Activated naive CD4-positive, alpha-beta T cell treated with anti-CD3 and anti-CD28 coated beads, Interleukin-2, amount 50 U/mL, for 72 hours (primary cell): ENCODE measurements at places on chromosomes 6 and 20.
A peak's percentile ranks its signal among the peaks of the same experiment; 100 is the strongest.

- no peak for DNase-seq
Measured at GRCh38 chr6:98601716-98602115, 232.7 kb upstream of the POU3F2 start.

GRCh38 chr6:44404022-44404714, 16.7 kb downstream of the CDC5L start:
- no peak for DNase-seq

GRCh38 chr6:80249897-80250296, 143.4 kb downstream of the BCKDHB start:
- DNase-seq: no peak

- no peak for DNase-seq
Measured at GRCh38 chr20:59611286-59611685, 6.9 kb downstream of the PHACTR3 start.

DNA sequence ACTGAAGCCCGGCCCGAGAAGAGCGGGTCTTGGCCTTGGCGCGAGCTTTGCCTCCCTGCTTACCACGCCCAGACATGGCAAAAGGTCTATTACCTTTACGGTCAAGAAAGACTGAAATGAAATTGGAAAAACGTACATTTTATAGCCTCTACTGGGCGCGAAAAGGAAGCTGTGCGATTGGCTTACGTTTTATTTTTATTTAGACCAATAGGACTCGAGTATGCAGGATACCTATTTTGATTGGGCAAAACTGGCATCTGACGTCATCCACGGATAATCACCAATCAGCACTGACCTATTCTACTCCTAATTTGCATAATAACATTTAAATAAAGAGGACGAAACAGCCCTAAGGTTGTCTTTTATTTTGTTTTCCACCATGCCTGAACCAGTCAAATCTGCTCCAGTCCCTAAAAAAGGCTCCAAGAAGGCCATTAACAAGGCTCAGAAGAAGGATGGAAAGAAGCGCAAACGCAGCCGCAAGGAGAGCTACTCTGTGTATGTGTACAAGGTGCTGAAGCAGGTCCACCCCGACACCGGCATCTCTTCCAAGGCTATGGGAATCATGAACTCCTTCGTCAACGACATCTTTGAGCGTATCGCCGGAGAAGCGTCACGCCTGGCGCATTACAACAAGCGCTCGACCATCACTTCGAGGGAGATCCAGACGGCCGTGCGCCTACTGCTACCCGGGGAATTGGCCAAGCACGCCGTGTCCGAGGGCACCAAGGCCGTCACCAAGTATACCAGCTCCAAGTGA, 97.4 kb downstream of the OR2B2 start:
- DNase-seq: peak; percentile 71

GRCh38 chr6:149451376-149452036, 33.3 kb downstream of the ZC3H12D start:
- peak; percentile 54 for DNase-seq
